Camera-type eye (tissue), 1 donor: ENCODE measurements at places on chromosomes 7 and 10. TPM values are rescaled to one million over a fixed set of nuclear protein-coding genes. Genes with fewer than 3 reads are reported as not detected.

SUGCT gene
- total RNA-seq, result 8.1 TPM

TAS2R4 gene
- 5.6 TPM for total RNA-seq

DNAJC30 gene
- total RNA-seq, result 4.2 TPM

ZNF425 gene
- 6.7 TPM for total RNA-seq

DPCD gene
- 32.6 TPM for total RNA-seq

SPDYE5 gene
- 0.22 TPM for total RNA-seq
